HT1080 (cell line): ENCODE measurements at places on chromosomes 11 and 22.
A peak's percentile ranks its signal among the peaks of the same experiment; 100 is the strongest.

GRCh38 chr11:75667255-75667830 lies 1.5 kb downstream of the MAP6 start:
- DNase-seq, result no peak

DNA sequence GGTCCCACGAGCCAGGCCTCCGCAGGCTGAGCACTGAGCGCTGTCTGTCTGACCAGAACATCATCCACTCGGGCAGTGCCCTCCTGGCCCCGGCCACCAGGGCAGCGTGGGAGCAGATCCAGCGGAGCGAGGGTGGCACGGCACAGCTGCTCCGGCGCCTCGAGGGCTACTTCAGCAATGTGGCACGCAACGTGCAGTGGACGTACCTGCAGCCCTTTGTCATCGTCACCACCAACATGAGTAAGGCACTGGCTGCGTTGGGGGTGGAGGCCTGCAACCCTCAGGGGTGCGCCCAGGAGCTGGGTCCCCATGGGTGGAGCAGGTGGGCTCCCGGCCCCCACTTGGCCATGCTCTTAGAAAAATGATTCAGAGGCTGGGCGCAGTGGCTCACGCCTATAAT lies 49.7 kb upstream of the PRODH start:
- DNase-seq, result no peak

GRCh38 chr11:133175103-133175502 lies 357.2 kb downstream of the OPCML start:
- DNase-seq, result peak; percentile 5

DNA sequence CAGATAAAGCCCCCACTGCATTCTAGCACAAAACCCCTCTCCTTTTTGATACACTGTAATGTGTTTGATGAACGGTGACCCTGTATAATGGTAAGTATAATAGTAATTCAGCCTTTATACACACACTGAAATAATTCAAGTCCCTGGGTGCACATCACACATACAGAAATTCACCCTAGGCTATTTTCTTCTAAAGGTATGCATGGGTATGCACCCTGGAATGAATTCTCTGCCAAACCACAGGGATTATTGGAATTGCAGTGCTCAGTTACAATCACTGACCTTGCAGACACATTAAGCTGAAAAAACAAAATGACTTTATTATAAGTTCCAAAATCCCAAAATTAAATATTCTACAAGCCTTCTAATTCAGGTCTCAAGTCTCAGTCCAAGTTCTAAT lies 245.9 kb upstream of the FAT3 start:
- no peak for DNase-seq

DNA sequence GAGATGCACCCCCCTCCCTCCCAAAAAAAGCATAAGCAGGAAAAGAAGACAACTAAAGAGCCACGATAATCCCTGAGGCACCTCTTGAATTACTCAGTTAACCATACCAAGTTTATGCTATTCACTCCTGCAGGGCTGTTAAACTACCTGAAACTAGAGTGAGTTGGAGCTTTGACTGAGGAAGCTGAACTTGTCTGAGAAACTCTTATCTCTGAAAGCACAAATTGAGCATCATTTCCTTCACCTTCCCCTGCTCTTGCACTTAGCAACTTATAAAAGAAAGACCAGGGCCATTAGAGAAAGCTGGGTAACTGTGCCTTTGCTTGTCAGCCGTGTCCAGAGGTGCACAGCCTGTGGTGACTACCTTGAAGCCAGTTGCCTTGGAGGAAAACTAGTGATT lies 745.6 kb downstream of the NELL1 start:
- DNase-seq, result no peak

GRCh38 chr11:12687216-12687623 lies 13.0 kb downstream of the TEAD1 start:
- no peak for DNase-seq

GRCh38 chr11:135069890-135070289 lies 657.8 kb upstream of the B3GAT1 start:
- DNase-seq, result peak; percentile 0

DNA sequence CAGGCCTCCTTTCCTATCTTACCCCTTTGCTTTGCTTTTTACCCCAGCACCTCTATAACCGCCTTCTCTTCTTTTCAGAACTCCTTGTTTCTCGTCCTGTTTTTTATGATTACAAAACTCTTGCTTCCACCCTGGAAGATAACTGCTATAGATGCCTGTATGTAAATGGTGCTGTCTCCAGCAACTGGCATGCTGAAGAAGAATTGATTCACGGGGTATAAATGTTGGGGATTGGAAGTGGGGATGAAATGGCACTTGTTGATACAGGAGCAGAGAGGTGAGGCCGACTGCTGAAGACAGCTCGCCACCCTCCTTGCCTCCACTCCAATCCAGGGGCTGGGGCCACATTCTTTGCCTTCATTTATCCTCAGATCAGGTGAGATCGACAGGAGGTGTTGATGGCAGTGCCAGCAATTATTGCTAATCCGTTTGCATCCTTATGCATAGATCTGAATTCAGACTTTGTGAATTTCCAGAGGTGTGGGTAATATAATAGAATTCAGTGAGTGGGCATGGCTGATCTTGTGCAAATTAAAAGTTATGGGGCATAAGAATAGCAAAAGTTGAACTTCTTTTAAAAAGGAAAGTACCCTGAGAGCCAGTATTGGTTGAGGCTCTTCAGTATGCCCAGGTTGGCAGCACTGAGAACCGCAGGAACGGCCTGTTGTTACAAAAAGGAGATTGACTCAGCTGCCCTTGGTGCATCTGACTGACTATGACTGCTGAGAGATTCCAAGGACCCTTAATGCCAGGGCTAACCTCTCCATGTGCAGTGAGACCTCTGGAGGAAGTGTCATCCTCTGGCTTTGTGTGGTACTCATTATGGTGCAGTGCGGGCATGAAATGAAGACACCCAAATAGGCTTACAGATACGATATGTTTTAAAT lies 5.3 kb downstream of the NEAT1 start:
- peak; percentile 83 for DNase-seq

GRCh38 chr11:75480185-75481175 lies 45.3 kb downstream of the GDPD5 start:
- DNase-seq, result no peak

DNA sequence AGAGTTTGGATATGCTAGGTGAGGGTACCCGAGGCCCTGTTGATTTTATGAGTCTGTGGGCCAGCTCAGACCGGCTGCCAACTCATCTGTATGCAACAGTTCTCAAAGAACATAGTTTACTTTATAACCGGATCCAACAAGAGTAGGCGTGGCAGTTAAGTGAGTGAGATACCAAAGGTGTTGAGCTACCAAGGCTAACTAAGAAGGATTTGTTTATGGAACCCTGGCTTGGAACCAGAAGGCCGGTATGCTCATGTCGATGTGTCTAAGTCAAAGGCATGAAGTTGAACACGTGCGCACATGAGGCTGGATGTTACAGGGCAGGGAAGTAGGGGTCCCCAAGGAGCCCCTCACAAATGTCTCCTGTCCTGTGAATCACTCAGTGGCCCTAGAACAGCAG lies at the start of gene KCNJ1:
TSS of gene KCNJ1 (minus strand) at position 20 of the 400 bp plus-strand sequence. CDS start 27,053 bp downstream, outside the sequence.
- DNase-seq, result no peak

DNA sequence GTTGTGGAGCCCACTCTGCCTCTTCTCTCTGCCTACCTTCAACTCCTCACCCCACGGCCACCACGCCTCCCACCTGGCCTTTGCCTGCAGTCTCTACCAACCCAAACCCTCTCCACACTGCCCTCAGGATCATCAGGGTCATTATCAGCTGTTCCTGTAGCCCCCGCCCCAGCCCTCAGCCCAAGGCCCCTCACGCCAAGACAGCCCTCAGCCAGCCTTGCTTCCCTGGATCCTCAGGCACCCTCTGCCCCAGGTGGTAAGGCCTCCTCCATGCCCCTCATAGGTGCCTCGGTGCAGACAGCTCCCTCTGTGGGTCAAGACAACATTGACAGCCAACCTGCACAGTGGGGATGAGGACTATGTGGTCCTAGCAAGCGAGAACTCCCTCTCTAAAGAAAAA lies 1.7 kb downstream of the SBF1 start:
- no peak for DNase-seq

GRCh38 chr11:93513772-93514171 lies 29.4 kb downstream of the SMCO4 start:
- no peak for DNase-seq

DNA sequence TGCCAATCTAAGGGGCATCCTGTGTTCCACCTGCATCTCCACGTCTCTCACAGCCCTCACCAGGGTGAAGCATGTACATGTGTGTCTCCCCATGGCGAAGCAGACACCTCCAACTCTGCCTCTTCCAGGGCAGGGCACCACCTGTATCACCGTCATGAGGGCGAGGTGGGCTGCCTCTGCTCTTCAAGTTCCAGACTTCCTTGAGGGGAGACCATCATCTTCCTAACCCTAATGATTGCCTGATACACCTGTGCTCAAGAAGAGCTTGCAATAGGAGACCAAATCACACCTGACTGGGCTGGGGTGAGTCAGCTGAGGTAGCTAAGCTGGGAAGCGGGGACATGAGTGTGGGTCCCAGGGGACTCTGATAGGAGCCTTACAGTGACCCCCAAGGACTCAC lies 43.7 kb downstream of the GAB4 start:
- no peak for DNase-seq
